ENCODE measurements at places on chromosomes 3 and 15. TPM values are rescaled to one million over a fixed set of nuclear protein-coding genes. Genes with fewer than 3 reads are reported as not detected.

Gene SERINC4
- 0.10 TPM for total RNA-seq

GRCh38 chr3:113247675-113248458, 36.5 kb downstream of the BOC start:
- DNase-seq = peak; percentile 47

GRCh38 chr3:130991126-130991525, 35.5 kb downstream of the ASTE1 start:
- DNase-seq = no peak

Gene SEMA3B
- total RNA-seq = 21.8 TPM

GRCh38 chr15:72872066-72872845, 88.7 kb upstream of the ADPGK start:
- DNase-seq = no peak

GRCh38 chr15:65033659-65034269, 4.3 kb upstream of the MTFMT start:
- DNase-seq = peak; percentile 9

Gene MASP1
- 26.5 TPM for total RNA-seq

Gene GPR87
- total RNA-seq = 13.3 TPM

DNA sequence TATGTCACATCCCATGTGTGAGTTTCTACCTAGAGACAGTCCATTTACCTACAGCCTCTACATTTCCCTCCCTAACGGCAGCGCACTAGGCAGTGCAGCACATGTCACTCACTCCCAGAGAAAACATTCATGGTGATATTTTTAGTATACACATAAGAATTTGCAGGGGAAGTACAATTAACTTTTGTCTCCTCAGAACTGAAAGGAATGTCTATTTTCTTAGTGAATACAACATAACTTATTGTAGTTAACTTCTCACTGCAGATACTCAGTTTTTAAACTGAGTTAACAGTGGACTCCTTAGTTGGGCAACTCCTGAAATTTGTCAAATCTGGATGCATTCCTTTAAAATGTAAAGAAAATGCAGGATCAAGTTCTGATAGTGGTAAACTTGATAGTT, 4.5 kb upstream of the ZBTB47 start:
- no peak for DNase-seq

Gene SLC12A1
- total RNA-seq = not detected

Gene SPINT1
- total RNA-seq = 50.8 TPM

- no peak for DNase-seq
These were observed 91.8 kb upstream of the ALDH1A3 start for GRCh38 chr15:100787567-100788417.

Gene KIF23
- 21.4 TPM for total RNA-seq

DNA sequence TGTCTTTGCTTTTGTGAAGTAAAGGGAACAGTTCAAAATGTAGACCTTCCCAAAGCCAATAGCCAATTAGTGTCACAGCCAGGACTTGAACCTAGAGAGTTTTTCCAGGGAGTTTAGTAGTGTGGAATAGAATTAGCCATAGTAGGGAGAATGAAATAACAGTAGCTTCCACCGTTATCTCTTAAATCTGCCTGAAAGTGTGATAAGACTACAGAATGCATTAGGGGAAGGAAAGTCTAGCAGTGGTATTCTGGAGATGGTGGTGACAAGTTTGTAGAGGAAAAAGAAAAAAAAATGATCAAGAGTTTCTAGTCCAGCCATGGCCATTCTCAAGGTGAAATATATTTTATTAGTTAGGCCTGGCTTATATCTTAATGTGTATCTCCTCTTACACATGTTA, 13.8 kb downstream of the ATP11B start:
- DNase-seq = no peak

Gene GBE1
- 31.9 TPM for total RNA-seq

- DNase-seq = no peak
These were observed 22.9 kb downstream of the SIAH2 start for GRCh38 chr3:150739877-150740645.

DNA sequence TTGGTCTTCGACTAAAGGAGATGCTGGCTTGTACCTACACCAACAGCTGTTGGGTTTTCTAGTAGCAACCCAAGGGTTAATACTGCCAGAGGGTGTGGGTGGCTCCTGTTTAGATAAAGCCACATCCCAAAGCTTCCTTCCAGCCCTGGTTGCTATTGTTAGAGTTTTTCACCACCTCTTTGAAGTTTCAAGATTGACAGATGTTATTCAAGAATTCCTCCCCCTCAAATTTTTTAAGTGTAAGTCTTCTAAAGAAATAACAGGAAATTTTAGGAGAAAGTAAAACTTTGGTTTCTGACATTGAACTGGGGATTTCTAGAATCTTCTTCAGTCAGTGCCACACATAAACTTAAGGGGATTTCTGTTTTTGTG, 60.9 kb downstream of the TGFBR2 start:
- DNase-seq = no peak

DNA sequence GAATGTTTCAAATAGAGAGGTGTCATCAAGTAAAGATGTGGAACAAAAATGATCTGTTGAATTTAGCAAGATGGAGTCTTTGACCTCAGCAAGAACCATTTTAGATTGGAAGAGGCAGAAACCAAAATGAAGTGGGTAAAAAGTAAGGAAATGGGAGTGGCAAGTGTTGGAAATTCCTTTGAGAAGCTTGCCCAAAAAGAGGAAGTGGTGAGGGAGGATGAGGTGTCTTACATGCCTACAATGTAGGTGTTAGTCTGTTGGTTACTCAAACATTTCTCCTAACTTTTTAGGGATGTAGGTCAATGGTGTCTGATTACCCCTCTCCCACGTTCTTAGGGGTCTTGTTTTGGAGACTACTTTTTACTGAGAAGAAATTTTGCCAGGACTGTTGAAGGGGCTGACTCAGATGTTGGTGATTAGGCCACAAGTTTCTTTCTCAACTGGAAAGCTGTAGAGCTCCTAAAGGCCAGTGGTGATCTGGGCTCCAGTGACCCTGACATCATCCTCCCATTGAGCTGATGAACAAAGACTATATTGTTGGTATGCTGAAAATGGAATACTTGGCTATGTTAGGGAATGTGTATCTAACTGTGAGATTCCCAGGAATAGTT, 5.1 kb downstream of the PPP2R3A start:
- DNase-seq = no peak

DNA sequence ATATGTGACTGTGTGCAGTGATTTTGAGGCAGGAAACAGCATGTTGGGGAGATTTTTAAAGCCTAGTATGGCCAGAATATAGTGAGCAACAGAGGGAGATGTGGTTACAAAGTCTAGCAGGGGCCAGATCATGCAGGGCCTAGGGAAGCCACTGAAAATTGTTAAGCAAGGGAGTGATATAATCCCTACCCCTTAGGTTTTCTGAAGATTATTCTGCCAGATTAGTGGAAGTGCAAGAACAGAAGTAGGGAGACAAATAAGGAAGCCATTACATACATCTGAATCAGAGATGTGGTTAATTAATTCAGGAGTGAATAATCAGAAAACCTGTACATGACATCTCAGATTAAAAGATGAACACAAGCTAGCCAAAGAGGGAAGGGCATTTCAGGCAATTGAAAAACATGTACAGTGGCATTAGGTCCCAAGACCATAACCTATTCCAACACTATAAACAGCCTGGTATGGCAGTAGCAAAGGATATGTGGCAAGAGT, 54.8 kb downstream of the MSL2 start:
- no peak for DNase-seq

DNA sequence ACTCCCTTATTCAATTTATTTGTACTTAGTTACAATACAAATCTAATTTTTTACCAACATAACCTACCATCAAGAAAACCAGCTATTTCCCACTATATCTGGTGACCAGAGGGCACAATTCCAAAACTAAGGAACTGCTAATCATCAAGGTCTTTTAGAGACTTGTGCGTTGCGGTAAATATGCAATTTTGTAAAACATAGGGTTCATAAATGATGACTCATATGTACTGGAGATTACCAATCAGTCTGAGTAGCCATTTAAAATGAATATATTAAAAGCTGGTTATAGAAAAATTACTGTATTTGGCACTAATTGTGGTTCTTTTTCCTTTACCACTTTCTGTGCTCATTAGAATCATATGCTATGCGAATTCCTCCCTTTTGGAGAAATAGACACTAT, 859.6 kb downstream of the ROBO1 start:
- no peak for DNase-seq

Data from skin of body (tissue), 3 donors.